CD4-positive, alpha-beta T cell treated with Interleukin-4 for 4 hours (primary cell): ENCODE measurements at places on chromosomes 4 and X.

DNA sequence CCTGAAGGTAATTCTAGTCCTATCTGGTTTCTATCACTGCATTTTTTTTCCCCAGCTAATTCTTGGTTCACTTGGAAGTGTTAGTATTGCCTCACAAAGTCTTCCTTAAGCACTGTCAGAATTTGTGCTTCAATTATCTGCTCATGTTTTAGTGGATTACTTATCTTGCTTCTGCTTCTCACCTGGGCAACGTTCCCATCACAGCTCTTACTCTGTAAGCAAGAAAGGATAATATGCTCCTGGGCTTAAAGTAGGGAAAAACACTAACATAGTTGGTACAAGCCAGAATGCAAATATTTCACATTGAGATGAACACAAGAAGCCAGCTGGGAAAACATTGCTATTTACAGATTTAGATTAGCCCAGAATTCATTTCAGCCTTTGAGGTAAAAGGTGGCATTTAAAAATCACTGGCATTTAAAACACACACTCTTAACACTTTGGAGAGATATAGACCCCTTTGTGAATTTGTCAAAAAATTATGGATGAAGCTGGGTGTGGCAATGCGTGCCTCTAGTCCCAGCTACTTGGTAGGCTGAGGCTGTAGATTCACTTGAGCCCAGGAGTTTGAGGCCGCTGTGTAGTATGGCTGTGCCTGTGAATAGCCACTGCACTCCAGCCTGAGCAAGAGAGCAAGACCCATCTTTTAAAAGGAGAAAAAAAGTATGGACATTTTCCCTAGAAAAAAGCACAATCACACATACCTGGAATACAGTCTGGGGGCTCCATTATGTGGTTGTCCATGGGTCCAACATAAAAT is 6.6 kb upstream of the PTPN13 start:
- no peak for DNase-seq

GRCh38 chr4:118005883-118006282 is 28.4 kb upstream of the NDST3 start:
- no peak for DNase-seq

DNA sequence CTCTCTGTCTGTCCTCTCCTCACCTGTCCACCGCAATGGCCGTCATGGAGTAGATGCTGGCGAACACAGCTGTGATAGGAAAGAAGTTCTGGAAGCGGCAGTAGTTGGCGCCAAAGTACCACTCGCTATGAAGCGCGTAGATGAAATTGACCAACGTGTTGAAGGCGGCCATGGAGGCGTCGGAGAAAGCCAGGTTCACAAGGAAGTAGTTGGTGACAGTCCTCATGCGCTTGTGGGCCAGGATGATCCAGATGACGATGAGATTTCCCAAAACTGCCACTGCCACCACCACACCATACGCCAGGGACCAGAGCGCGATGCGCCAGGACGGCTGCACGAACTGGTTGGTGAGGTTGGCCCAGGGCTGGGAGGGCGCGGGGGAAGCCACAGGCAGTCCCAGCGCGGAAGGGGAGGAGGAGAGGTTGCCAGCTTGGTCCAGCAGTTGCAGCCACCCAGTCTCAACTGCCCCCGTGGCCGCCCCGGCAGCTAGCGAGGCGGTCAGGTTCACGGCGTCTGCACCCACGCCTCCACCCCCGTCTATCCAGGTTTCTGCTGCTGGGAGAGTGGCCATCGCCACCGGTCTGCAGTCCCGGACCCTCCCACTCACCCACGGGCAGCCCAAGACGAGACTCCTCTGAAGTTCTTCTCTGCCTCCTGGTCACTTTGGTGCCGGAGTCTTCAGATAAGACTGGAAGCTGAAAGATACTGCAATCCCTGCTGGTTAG is 518 bp downstream of the TACR3 start:
- no peak for DNase-seq

DNA sequence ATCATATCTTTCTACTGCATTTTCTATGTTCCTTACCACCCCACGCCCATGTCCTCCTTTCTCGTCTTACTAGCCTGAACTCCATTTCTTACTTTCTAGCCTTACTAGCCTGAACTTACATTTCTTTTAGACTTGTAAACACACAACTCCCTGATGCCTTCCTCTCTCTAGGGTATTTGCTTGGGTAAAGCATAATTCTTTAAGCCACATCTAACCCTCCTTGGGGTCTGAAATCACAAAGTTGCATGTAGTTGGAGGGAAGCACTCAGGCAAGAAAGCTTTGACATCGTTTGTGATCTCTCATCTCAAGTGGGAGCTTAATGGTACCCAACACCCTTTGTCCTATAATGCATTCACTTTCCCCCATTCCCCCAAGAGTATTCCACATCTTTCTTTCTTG is 124.4 kb downstream of the SPOCK3 start:
- no peak for DNase-seq

DNA sequence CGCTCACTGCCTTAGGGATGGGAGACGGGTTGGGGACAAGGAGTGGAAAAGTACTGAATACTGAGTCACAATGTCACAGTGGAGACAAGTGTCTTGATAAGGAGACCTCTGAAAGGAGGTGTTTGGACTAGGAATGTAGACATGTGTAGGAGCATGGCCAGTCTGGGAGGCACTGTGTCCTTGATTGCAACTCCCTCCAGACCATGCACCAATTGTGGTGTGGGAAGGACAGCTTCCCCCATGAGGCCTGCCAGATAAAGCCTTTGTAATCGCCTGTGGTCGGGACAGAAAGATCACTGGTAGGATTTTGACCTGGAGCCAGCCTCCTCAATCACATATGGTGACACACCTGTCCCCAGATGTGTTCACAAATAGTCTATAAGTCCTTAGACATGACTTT is 64.1 kb downstream of the USP38 start:
- DNase-seq = no peak
